ENCODE measurements at places on chromosomes 12 and 14.

DNA sequence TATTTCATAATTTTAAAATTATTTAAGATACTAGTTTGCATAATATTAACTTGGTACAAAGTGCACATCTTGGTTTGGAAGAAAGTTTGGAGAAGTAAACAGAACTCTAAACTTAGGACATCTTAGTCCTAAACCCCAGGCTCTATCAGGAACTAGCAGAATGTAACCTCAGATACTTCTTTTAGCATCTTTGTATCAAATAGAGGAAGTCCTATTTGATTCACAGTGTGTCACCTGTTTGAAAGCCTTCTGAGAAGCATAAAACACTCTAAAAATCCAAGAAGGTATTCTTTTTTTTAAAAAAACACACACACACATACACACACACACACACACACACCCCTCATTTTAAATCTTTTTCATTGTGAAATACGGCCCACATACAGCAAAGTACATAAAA lies 12.0 kb upstream of the RNU6-7 start:
- DNase-seq, result no peak

DNA sequence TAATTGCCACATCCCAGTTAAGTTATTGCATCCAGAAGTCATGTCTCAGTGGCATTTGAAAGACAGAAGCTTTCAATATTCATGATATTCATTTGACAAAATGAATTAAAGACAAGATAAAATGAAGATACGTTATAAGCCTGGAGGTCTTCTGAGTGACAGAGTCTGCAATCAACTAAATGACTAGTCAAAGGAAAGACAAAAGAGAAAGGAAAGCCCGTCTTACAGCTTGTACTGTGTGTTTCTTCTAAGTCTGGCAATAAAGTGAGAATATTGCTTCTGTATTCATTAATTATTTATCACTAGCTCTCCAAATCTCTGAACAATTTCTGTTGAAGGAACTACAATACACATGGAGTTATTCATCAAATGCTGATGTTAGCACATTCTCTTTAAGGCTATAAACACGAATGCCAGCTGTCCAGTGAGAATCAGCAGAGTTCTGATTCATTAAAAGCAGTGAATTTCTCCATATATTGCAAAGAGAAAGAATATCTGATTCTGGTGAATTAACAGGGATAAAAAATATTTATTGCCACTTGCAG lies 70.7 kb downstream of the ATXN7L3B start:
- no peak for DNase-seq

GRCh38 chr14:23139874-23140273 lies 20.8 kb upstream of the CEBPE start:
- no peak for DNase-seq

- no peak for DNase-seq
These were observed 22.5 kb upstream of the AKAP6 start for GRCh38 chr14:32306549-32306948.

DNA sequence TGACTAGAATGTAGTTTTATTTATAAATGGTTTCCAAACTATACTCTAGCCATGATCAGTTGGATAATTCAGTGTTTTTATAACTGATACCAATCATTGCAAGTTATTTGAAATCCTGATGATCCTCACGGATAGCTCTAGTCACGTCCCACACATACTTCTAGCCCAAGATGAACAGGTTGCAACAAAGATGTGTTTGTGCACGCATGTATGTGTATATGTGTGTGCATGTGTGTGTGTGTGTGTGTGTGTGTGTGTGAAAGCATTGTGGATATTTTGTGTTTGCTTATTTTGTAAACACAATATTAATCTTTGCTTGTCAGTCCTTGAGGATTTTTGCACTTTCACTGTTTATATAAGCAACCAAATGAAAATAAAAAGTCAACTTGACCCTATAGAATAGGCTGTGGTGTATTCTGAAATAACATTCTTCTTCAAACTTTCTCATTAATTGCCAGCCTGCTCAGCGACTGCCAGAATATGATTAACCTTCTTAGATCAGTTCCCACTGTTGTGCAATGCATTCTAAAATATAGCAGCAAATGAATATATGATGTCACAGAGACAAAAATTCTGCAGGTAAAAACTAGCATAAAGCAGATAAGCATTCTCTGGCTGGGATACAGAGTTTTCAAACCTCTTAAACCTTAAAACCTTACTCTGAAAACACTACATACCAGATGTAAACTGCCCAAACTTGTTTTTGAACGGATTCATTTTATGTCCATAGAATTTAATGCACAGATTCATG lies 48.8 kb upstream of the HIF1A start:
- DNase-seq, result no peak

GRCh38 chr12:41944216-41944615 lies 200.5 kb downstream of the GXYLT1 start:
- DNase-seq, result no peak

DNA sequence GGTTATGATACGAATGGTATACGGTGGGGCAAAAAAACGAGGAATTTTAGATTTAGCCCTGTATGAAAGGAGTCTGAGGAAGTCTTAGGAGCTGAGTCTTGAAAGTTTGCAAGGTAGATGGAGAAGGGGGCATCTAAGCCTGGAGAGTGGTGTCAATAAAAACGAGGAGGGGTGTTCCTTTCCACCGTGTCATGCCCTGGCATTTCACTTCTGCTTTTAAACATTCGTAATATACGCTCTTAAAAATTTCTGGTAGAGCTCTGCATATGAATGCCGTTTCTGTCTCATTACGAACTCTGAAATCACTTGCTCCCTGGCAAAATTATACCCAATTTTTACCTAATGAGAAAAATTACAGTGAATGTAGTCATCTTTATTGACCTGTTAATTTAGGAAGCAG lies 170.2 kb downstream of the ERC1 start:
- DNase-seq, result no peak

DNA sequence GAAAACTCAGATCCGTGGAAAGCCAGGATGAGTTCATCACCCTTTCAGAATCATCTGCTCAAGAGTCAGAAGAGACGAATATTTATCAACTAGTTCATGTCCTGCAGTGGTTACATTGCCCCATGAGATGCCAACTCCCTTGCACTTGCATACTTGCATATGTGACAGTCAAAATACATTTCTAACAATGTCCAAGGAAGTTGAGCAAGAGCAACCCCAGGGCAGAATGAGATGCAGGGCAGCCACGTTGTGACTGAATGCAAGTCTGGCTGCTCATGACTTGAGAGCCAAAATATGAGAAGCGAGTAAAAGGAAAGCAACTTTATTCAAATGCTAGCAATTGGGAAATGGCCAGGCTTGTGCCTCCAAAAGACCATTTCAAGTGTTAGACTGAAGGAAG lies 23.6 kb upstream of the UTP20 start:
- DNase-seq, result no peak

- no peak for DNase-seq
These were observed 14.4 kb downstream of the IRF2BPL start for GRCh38 chr14:77014004-77014604.

- no peak for DNase-seq
These were observed 15.3 kb downstream of the EP400 start for GRCh38 chr12:131965073-131965472.

DNA sequence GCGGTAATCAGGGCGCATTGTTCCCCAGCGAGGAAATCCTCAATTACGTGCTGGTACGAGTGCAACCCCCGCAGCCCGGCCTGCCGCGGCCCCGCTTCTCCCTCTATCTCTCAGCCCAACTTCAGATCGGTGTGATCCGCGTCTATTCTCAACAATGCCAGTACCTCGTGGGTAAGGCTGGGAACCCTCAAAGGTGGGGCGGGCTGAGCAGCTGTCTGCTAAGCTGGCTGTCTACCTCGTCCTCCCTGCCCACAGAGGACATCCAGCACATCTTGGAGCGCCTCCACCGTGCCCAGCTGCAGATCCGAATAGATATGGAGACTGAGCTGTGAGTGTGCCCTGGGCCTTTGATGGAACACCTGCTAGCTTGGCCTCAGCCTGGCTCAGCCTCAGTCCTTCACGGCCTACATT lies 996 bp downstream of the REC8 start:
- no peak for DNase-seq

DNA sequence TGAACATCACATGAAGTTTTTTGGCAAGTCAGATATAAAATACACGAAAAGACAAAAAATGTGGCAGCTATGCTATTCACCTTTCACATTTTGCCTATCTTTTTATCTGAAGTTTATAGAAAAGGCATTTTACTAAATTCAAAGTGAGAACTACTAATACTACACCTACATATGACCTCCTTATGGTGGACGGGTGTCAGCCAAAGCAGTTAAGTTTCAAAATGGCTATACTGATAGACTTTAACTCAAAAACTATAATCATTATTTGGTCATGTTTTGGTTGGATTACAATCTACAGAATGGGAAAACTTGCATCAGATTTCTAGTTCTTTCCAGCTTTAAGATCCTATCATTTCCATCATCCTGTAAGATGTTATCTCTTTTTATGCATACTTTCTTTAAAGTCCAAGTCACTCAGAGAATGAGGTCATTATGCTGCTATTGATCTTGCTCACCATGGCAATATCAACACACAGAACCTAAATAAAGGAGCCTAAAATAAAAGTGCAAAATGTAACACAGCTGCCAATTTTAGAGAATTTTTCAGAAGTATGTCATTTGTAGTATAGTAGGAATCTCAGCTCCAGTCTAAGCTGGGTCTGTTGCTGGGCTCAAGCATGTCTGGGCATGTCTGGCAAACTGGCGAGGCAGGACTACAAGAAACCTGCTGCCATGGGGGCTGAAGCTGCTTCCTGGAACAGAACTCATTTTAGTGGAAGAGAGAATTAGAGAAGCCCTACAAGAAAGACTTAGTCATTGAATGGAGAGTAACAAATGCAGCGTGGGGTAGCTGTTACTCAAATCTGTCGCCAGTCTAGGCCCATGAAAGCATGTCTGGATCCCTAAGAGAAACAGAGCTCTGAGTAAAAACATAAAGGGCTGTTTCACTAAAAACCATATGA lies 7.6 kb upstream of the AEBP2 start:
- no peak for DNase-seq

DNA sequence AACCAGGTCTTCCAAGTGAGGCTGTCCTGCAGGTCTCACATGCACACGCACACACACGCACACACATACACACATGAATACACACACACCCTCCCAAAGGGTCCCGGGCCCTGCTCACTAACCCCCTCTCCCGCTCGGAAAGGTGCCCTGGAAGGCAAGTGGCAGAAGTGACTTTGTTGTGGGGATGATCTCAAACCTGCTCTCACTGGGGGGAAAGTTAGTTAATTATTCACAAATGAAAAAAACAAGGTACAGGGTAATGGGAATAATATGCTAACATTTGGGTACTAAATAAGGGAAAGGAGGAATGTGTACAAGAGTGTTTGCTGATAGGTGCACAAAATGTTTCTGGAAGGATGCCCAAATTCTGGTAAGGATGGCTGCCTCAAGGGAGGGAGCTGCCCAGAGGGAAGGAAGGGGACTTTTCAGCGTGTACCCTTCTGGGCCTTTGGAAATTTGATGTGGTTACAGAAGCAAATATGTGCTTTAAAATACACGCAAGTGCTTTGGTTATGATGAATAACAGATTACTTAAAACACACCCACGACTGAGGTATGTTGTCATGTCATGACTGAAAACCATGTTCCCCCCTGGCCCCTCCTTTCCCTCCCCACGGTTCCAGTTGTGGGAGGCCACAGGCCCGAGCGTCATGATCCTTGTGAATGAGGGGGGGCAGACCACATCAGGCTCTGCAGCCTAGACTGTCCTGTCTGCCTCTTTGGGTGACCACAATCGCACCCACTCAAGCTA lies 43.3 kb upstream of the PLEKHG6 start:
- DNase-seq, result no peak

GRCh38 chr14:90562652-90563051 lies 165.8 kb downstream of the CALM1 start:
- no peak for DNase-seq

DNA sequence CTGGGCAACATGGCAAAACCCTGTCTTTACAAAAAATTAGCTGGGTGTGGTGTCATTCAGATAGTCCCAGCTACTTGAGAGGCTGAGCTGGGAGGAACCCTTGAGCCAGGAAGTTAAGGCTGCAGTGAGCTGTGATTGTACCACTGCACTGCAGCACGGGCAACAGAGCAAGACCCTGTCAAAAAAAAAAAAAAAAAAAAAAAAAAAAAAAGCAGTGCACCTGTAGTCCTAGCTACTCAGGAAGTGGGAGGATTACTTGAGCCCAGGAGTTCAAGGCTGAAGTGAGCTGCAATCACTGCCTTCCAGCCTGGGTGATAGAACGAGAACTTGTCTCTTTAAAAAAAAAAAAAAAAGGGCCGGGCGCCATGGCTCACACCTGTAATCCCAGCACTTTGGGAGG lies 5.6 kb downstream of the REM2 start:
- DNase-seq, result peak; percentile 38

- DNase-seq, result no peak
These were observed 572.7 kb upstream of the ATP2B1 start for GRCh38 chr12:90281154-90281868.

GRCh38 chr12:106722837-106723236 lies 51.6 kb upstream of the RIC8B start:
- DNase-seq, result no peak

DNA sequence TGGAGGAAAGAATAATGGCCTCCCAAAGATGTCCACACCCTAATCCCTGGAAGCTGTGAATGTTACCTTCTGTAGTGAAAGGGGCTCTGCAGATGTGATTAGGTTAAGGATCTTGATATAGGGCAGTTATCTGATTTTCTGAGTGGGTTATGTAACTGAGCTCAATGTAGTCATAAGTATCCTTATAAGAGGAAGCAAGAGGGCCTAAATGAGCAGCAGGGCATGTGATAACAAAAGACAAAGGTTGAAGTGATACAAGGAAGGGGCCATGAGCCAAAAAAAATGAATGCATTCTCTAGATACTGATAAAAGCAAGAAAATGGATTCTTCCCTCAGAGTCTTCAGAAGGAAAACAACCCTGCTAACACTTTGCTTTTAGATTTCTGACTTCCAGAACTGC lies 78.8 kb downstream of the OSBPL8 start:
- DNase-seq, result no peak

GRCh38 chr12:112980491-112981158 lies 2.3 kb downstream of the OAS2 start:
- no peak for DNase-seq

DNA sequence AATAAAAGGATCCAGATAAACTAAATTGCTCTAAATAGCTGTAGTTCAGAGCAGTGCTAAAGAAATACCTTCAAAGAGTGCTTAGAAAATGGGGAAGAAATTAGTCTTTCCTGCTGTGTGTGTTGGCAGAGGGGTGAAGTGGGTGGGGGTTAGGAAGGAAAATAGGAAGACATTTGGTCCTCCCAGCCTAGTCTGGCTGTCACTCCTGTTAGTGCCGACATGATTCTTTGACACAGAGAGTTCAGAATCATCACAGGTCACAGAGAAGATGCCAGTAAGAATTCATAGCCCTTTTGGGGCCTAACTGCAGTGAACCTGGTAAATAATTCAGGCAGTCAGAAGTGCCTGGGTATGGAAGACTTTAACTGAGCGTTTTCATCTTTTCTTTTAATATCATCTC lies 74.8 kb downstream of the FLRT2 start:
- no peak for DNase-seq

DNA sequence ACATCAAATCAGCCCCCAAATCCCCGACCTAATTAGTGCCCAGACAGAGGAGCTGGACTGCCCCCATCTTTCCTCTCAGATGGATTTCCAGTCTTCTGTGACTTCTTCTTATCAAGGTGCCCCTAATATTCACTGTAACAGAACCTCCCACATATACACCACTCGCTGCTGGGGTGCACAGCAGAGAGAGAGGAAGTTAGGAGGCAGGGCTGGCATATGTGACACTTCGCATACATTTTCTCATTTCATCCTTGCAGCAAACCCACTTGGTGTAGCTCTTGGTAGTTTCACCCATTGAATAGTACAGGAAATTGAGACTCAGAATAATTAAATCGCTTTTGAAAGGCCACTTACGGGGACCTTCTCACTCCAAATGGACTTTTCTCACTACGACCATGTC lies 56.5 kb upstream of the CCND2 start:
- peak; percentile 16 for DNase-seq

- DNase-seq, result no peak
These were observed 374.1 kb downstream of the ADGRD1 start for GRCh38 chr12:131327521-131328488.

All from CD4-positive, alpha-beta T cell treated with Interleukin-4 for 1 hour (primary cell).